Left renal pelvis (tissue), 4 donors: ENCODE measurements at places on chromosomes 7 and 10.
A peak's percentile ranks its signal among the peaks of the same experiment; 100 is the strongest.

DNA sequence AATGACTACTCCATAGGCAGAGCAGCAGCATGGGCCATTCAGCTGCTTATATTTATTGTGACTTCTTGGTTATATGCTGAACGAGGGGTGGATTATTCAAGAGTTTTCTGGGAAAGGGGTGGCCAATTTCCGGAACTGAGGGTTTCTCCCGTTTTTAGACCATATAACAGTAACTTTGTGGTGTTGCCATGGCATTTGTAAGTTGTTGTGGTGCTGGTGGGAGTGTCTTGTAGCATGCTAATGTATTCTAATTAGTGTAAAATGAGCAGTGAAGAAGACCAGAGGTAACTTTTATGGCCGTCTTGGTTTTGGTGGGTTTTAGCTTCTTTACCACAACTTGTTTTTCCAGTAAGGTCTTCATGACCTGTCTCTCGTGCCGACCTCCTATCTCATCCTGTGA, 139.6 kb downstream of the KLF6 start:
- DNase-seq: no peak

GRCh38 chr7:127996253-127997071, 34.8 kb downstream of the LRRC4 start:
- no peak for DNase-seq

GRCh38 chr10:48317321-48317990, 11.0 kb downstream of the MAPK8 start:
- no peak for DNase-seq

DNA sequence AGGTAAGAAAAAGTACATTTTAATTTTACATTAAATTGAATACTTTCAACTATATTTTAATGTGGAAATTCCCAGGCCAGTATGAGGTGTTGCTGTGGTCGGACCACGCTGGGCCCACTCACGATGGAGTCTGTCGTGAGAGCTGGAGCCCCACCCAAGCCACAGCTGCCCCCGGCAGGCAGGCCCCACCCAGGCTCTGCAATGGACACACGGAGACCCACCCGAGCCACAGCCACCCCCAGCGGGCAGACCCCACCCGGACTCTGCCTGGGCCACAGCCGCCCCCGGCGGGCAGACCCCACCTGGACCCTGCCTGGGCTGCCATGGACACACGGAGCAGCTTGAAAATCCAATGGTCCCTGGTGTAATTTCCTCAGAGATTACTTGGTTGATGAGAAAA, 141.3 kb downstream of the PTPRN2 start:
- DNase-seq: no peak

GRCh38 chr10:116910910-116911309, 61.6 kb downstream of the ENO4 start:
- no peak for DNase-seq

GRCh38 chr10:68074031-68074774, 880 bp downstream of the HERC4 start:
- DNase-seq: peak; percentile 2

DNA sequence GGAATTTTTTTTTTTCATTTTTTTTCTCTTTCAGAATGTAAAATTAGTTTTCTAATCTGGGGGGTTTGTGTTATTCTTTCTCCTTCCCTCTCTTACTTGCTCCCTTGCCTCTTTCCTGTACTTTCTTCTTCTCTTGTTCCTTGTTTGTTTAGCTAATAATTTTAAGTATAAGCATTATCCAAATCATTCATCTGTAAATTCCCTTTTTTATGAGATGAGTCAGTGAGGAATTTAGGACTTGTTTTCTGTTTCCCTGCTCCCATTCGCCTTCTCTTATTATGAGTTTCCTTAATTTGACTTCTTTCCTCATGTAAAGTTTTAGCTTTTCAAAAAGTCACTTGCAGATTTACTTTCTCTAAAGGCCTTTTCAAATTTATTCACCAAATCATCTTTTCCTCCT, 154.6 kb upstream of the ETV1 start:
- DNase-seq: no peak

DNA sequence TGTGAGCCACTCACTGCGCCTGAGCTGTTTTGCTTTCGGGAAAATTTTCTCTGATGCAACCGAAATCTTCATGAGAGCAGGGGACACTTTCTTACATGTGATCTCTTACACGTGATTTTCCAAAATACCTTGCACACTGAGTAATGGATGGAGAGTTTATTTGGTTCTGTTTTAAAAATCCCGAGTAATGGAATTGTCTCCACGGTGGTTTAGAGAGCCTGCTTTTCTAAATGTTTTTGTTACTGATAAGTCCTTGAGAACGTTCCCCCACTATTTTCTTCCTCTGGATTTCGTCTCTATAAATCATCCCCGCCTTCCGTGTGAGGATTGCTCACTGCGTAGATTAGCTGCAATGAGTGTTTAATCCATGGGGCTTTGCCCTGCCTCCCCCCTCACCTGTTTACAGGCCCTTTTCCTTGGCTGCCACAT, 25.7 kb downstream of the CAMK1D start:
- DNase-seq: no peak

GRCh38 chr7:77426052-77426404, 9.9 kb upstream of the GSAP start:
- no peak for DNase-seq

GRCh38 chr7:115572111-115572510, 458.5 kb downstream of the TFEC start:
- no peak for DNase-seq

DNA sequence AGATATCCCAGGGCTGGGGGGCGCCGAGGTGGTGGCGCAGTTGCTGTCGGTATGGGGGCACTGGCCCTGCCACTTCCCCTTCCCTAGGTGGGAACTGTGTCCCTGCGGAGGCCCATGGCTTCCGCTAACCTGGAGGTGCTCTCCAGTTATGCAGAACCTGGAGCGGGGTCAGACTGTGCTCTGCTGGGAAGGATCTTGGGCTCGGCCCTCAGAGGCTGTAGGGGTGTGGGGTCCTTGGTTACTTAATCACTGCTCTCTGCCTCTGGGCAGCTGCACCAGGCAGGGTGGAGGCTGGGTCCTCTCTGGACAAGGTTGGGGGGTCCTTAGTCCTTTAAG, 2.4 kb downstream of the BRI3 start:
- DNase-seq: no peak

GRCh38 chr10:121183236-121183635, 332.1 kb downstream of the WDR11 start:
- DNase-seq: no peak

DNA sequence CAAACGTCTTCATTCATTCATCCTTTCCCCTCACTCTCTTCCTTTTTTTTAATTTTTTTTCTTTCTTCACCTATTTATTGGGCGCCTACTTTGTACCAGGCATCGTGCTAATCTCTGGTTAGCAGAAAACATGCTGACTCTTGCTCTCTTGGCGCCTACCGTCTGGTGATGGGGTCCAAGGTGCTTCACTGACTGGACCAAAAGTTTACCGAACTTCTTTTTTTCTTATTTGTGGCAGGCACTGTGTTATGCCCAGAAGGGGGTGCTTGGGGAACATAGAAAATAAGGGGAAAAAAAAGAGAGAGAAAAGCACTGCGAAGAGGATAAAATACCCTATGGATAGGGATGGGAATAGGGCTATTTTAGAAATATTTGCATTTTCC, 505 bp upstream of the FAM204A start:
- no peak for DNase-seq

GRCh38 chr7:101932083-101932482, 114.7 kb downstream of the CUX1 start:
- DNase-seq: no peak

GRCh38 chr7:98163704-98164494, 47.3 kb upstream of the BHLHA15 start:
- no peak for DNase-seq

DNA sequence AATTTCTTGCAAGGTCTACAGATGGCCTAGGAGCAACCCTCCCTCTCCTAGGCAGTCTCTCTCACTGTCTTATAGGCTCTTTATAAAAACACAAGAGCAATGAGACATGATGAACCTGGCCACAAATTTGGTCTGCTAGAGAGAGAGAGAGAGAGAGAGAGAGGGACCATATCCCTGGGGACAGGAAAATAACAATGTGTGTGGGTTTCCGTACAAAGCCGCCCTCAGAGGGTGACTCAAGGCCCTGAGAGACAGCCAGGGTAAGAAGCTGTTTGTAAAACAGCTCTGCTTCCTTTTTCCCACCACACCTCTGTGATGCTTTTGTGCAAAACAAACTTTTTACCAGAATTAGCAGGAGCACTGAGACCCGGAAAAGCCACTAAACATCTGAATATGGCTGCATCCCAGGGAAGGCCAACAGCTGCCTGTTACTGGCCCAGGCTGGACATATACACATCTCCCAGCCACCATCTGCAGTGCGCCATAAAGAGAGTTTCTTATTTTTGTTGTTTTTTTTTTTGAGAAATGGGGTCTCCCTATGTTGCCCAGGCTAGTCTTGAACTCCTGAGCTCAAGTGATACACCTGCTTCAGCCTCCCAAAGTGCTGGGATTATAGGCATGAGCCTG, 18.4 kb downstream of the GIMAP5 start:
- no peak for DNase-seq

GRCh38 chr10:48390933-48391845, 84.7 kb downstream of the MAPK8 start:
- no peak for DNase-seq

DNA sequence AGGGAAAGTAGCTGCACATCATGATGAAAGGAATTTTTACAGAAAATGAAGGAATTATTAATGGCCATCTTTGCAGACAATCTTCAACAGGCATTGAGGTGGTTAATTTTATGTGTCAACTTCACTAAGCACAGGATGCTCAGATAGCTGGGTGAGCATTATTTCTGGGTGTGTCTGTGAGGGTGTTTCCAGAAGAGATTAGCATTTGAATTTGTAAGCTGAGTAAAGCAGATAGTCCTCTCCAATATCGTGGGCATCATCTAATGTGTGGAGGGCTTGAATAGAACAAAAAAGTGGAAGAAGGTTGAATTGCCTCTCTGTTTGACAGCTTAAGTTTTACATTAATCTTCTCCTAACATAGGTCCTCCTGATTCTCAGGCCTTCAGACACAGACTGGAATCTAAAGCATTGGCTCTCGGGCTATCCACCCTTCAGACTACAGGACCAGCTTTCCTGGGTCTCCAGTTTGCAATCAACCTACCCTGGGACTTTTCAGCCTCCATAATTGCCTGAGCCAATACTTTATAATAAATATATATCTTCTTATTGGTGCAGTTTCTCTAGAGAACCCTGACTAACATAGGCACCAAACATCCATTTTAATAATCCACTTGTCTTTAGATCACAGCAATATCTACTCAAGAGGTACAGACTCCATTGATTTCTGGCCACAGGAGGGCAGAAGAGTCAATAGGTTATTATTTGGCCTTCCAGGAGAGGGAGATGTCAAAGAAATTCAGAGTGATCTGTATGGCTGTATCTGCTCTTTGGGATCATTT, 10.5 kb upstream of the CRPPA start:
- no peak for DNase-seq

DNA sequence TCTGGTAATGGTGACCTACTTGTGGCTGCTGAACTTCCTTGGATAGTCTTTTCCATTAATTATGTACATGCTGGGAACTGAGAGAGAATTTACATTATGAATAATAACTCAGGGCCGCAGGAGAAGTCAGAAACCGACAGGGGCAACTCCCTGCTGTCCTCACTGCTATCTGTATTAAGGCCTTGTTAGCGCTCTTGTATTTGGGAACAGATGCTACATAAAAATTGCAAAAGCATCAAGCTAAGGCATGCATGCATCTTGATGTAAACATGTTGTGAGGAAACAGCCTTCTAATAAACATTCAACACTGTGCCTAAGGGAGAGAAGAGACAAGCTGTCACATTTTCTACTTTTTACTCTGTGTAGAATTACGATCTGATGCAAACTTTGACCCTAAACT, 158.4 kb downstream of the PARD3 start:
- no peak for DNase-seq

DNA sequence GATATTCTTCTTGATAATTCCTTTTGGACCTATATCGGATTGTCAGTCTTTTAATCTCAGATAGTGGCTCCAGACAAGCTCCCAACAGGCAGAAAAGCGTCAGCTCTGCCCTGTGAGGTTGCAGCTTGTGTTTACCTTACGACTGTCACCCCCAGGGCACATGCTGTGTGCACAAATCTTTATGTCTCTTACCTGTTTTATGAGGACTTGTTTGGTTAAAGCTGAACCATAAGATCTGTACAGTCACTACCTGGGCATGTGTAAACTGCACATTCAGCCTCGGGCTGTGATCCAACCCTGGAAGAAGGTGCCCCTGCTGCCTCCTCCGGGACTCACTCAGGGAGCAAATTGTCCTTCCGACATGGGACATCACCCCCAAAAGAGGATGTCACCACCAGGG, 119.8 kb downstream of the GALNT17 start:
- DNase-seq: no peak

GRCh38 chr7:20744954-20745446, 41.7 kb downstream of the SP8 start:
- peak; percentile 46 for DNase-seq

- DNase-seq: no peak
Observed at GRCh38 chr7:96400001-96400400, 78.1 kb upstream of the SLC25A13 start.

GRCh38 chr7:40915071-40915470, 780.3 kb downstream of the SUGCT start:
- no peak for DNase-seq

DNA sequence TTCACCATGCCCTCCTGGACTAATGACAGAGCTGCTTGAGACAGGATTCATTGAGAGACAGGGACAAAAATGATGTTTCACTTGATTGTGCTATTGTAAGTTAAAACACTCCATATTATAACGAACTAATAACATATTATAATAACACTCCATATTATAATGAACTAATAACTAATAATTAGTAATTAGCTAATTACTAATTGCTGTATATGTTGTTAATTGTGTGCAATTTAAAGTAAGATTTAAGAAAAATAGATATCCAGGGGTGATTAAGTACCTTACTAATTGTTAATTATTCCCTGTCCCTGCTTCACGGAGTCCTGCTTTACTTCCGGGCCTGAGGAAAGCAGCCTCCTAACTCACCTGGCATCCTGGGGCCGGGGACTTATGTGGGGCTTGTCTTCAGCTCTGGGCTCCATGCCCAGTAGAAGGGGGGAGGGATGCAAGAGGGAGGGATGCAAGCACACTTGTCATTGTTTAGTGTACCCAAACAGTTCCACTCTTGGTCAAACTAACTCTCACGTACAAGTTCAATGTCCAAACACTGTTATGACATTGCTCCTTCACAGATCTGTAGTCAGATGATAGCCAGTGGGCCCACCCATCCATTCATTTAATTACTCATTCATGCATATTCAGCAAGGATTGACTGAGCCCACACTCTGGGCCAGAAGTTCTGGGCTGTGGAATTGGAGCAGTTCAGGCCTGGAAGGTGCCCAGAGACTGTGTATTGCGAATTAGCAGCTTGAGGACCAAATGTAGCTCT, 53.8 kb downstream of the COL13A1 start:
- DNase-seq: no peak

DNA sequence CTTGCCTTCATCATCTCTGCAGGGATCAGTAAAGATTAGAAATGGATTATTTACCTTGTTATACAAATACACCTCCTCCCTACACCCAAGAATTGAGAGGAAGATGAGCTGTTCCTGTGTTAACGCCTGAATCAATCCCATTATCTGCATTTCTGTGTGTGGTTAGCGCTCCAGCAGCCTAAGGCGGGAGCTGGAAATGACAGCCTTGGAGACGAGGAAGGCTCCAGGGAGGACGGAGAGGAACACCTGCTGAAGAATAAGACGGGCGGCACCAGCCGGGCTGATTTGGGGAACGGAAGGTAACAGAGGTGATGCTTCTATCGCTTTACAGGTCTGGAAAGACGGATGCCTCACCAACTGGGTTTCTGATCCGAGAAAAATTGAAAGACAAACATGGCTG, 34.2 kb upstream of the DDC start:
- no peak for DNase-seq

- DNase-seq: no peak
Observed at GRCh38 chr7:3043544-3044371, at the start of gene CARD11. Gene CARD11, minus strand, starts transcription at chr7:3043867. Its CDS starts 85,361 bp downstream, at chr7:2958506.
